Muscle of back (tissue), 13 donors: ENCODE measurements at places on chromosomes 3 and 15. TPM values are rescaled to one million over a fixed set of nuclear protein-coding genes. Genes with fewer than 3 reads are reported as not detected.

DNA sequence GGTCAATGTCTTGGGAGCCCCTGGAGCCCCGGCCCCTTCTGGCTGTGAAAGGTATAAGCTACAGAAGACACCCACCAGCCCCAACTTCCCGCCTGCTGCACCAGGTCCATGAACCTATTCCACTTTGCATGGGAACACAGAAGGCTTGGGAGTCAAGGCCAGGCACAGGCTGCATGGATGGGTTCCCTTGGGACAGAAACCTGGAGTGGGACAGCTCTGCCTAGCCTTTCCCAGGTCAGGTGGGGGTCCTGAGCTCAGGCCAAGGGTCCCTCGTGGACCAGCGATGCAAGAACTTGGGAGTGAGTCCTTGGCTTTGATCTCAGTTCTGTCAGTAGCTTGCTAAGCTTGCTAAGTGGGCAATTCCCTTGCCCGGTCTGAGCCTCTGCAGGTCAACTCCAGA, 25.0 kb downstream of the TKT start:
- DNase-seq, result no peak

P2RY1 gene
- polyA plus RNA-seq, result 5.2 TPM

CHL1 gene
- polyA plus RNA-seq, result 2.7 TPM

GRCh38 chr3:20043396-20043795, 3.1 kb downstream of the KAT2B start:
- DNase-seq, result peak; percentile 50

MLF1 gene
- polyA plus RNA-seq, result 95.0 TPM

MYLK gene
- 19.4 TPM for polyA plus RNA-seq

CDCP1 gene
- 0.26 TPM for polyA plus RNA-seq

- DNase-seq, result no peak
Measured at GRCh38 chr15:42289166-42289565, 15.9 kb upstream of the TMEM87A start.

ATP13A5 gene
- polyA plus RNA-seq, result 0.33 TPM

- no peak for DNase-seq
Measured at GRCh38 chr3:10688126-10688525, 127.9 kb upstream of the SLC6A11 start.

DNA sequence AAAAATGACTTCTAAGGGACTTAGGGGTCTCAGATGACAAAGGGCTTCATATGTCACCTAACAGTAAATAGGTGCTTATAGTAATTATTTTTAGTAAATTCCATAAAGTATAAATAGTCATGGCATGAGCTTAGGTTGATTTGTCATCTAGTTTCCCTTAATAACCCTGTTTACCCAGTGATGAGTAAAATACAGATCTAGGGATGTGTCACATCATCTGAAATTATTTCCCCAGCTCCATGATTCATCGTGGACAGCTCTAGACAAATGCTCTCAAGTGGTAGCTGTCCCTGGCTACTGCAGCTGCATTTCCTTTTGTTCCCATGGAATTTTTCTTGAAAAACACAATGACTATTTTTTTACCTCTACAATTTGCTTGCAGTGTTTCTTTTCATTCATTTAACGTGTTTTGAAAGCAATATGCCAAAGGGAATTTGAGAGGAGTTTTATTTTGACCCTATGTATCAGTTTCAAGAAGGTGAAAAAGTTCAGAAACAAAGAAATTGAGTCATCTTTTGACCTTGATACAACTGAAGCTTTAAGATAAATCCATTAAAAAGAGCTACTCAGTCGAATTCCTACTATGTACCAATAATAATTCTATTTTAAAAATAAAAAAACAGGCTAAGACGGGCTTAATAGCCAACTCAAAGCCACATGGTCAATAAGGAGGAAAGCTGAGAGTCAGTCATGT, 241.6 kb downstream of the KCNMB2 start:
- no peak for DNase-seq

DNA sequence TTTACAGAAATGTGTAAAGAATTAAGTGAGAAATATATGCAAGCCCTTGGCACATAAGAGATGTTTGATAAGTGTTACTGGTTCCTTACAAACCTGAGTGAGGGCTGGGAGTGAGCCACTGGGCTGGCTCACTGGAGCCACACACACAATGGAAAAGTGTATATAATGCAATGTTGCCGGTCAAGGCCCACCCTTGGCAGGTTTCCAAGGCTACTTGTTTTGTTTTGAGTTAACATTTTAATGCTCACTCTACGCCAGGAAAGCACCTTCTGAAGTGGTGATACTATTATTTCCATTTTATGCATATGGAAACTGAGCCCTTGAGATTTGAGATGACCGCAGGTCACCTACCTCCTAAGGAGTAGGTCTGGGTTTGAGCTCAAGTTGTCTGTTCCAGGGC, 71.8 kb upstream of the FHIT start:
- no peak for DNase-seq

- DNase-seq, result no peak
Measured at GRCh38 chr3:113873814-113874526, 35.4 kb downstream of the GRAMD1C start.

HIGD2B gene
- not detected for polyA plus RNA-seq

DNA sequence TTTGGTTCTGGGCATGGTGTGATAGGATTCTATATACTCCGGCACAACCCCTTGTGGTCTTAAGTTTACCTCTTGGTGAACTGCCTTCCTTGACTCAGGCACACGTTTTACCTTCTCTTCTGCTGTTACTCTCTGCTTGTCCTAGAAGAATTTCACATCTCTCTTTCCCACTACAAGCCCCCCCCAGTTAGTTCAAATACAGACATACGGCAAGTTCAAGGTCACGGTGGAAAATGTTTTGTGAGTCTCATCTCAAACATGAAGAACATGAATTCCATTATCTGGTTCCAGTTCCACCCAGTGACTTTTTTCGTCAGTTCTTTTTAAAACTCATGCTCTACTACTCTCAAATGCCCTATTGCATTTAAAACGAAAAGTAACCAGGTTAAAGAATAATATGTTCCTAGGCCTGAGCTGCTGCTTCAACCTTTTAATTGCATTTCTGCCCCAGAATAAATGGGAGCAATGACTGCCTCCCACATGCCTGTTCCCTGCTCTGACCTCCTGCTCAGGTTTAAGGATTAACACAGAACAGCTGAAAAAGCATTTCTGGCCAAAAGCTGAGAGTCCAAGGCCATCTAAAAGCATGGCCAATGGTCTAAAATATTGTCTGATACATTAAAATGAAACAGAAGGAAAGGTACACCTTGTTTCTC, 132.8 kb downstream of the OSBPL10 start:
- no peak for DNase-seq

DNA sequence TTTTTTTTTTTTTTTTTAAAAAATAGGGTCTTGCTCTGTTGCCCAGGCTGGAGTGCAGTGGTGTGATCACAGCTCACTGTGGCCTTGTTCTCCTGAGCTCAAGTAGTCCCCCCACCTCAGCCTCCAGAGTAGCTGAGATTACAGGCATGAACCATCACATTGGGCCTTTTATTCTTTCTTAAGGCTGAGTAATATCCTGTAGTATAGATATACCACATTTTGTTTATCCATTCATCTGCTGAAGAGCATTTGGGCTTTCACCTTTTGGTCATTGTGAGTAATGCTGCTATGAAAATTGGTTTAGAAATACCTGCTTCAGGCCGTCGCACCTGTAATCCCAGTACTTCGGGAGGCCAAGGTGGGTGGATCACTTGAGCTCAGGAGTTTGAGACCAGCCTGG, 42.6 kb downstream of the PAQR5 start:
- DNase-seq, result no peak

MUC20 gene
- 3.5 TPM for polyA plus RNA-seq

DNA sequence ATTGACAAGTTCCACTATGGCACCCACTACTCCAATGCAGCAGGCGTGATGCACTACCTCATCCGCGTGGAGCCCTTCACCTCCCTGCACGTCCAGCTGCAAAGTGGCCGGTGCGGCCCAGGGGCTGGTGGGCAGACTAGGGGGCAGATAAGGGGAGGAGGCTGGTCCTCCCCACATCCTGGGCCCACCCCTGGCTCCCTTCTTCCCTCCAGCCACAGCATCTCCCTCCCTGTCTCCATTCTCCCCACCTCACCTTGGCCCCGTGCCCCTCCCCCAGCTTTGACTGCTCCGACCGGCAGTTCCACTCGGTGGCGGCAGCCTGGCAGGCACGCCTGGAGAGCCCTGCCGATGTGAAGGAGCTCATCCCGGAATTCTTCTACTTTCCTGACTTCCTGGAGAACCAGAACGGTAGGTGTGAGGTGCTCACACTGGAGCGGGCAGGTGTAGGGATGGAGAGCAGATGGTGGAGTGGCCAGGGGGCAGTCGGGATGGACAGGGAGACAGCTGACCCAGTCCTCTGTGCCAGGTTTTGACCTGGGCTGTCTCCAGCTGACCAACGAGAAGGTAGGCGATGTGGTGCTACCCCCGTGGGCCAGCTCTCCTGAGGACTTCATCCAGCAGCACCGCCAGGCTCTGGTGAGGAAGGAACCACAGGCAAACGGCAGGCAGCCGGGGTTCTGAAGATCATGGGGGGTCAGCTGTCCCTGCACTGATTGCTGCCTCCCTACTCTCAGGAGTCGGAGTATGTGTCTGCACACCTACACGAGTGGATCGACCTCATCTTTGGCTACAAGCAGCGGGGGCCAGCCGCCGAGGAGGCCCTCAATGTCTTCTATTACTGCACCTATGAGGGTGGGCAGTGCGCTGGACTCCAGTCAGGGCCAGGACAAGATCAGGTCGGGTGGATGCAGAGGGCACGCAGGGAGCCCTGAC, 26.0 kb downstream of the NBEAL2 start:
- no peak for DNase-seq

PSMA4 gene
- 165 TPM for polyA plus RNA-seq

DNA sequence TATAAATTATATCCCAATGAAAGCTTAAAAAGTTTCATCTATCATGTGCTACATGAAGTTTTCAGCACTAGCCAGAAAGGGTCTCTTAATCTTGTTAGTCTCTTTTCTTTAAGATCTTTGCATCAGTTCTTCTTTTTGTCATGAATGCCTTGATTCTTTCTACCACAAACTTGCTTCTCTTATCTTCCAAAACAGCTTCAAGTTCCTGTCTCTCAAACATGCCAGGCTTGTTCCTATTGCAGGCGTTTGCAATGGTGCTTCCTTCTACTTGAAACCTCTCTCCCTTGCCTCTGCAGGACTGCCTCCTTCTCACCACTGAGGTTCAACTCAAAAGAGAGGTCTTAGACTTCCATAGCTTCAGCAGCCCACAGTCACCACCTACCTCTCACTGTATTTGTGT, 104.3 kb upstream of the FRMD4B start:
- DNase-seq, result no peak

DNA sequence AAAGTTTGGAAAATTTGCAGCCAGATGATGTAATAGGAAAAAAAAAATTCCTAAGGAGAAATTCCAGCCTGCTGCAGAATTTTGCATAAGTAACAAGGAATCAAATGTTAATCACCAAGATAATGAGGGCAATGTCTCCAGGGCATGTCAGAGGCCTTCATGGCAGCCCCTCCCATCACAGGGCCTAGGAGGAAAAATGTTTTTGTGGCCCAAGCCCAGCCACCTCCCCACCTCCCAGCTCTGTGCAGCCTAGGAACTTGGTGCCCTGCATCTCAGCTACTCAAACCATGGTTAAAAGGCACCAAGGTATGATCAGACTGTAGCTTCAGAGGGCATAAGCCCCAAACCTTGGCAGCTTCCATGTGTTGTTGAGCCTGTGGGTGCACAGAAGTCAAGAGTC, 704.7 kb upstream of the ROBO1 start:
- no peak for DNase-seq

IL12A gene
- 1.5 TPM for polyA plus RNA-seq

GRCh38 chr3:184748219-184749135, 36.6 kb upstream of the MAGEF1 start:
- no peak for DNase-seq

DNA sequence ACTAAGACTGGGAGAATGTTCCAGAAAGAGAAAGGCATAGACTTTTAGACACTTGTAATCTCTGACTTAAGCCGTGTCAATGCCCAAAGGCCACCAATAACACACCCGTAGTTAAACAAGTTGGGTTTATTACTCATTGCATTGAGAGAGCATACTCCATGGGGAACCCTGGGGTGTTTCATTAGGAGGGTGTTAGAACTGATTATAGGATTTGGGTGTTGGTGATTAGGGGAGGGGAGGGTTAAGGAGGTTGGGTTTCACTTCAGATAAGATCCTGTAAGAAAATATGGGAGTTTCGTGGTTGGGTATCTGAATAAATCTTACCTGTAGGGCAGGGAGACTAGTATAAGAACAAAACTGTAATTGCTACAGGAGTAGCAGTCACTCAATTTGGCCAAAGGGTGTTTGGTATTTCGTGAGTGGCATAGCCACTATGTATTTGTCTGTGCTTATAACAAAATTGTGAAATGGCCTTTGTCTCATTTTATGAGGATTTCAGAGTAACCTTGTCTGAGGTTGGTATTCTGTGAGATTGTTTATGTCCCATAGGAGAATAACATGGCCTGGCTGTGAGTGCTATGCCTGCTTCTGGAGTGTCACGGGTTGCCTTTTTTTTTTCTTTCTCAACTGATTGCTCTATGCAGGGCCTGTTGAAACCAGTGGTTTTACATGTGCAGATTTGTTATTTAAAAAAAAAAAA, 2.9 kb downstream of the HACD3 start:
- no peak for DNase-seq

CACNA2D2 gene
- 5.6 TPM for polyA plus RNA-seq
